NCI-H526 (cell line): ENCODE measurements at places on chromosomes 4 and X.
A peak's percentile ranks its signal among the peaks of the same experiment; 100 is the strongest.

GRCh38 chr4:79598801-79599200, 190.8 kb upstream of the GK2 start:
- DNase-seq, result no peak

- no peak for DNase-seq
These were observed 101.2 kb downstream of the ZNF674 start for GRCh38 chrX:46444011-46444410.

DNA sequence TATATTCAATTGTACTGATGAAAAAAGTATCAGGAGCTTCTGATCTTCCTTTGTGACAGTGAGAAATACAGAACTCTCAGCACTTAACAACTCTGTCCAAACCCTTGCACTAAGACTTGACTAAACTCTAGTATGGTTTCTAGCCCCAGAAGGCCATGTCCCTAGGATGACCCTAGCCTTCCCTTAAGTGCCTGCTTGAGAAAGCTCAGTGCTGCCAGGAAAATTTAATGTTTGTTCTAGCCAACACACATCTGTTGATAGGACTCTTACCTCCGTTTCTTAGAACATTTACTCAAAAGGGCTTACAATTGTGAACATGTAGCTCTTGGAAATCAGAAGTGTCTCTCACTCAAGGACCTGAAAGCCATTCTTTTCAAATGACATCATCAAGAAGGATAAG, 1055.2 kb upstream of the FTHL17 start:
- DNase-seq, result no peak

GRCh38 chr4:163139048-163139447, 27.6 kb downstream of the NAF1 start:
- DNase-seq, result no peak

DNA sequence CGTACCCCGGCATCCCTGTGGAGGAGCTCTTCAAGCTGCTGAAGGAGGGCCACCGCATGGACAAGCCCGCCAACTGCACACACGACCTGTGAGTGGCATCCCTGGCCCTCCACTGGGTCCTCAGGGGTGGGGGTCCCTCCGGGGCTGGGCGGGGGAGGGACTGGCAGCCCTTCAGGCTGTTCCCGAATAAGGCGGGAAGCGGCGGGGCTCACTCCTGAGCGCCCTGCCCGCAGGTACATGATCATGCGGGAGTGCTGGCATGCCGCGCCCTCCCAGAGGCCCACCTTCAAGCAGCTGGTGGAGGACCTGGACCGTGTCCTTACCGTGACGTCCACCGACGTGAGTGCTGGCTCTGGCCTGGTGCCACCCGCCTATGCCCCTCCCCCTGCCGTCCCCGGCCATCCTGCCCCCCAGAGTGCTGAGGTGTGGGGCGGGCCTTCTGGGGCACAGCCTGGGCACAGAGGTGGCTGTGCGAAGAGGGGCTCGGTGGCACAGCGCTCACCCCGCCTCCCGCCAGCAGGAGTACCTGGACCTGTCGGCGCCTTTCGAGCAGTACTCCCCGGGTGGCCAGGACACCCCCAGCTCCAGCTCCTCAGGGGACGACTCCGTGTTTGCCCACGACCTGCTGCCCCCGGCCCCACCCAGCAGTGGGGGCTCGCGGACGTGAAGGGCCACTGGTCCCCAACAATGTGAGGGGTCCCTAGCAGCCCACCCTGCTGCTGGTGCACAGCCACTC, 13.7 kb downstream of the FGFR3 start:
- no peak for DNase-seq

GRCh38 chrX:45083314-45083713, 117.4 kb downstream of the DIPK2B start:
- no peak for DNase-seq

DNA sequence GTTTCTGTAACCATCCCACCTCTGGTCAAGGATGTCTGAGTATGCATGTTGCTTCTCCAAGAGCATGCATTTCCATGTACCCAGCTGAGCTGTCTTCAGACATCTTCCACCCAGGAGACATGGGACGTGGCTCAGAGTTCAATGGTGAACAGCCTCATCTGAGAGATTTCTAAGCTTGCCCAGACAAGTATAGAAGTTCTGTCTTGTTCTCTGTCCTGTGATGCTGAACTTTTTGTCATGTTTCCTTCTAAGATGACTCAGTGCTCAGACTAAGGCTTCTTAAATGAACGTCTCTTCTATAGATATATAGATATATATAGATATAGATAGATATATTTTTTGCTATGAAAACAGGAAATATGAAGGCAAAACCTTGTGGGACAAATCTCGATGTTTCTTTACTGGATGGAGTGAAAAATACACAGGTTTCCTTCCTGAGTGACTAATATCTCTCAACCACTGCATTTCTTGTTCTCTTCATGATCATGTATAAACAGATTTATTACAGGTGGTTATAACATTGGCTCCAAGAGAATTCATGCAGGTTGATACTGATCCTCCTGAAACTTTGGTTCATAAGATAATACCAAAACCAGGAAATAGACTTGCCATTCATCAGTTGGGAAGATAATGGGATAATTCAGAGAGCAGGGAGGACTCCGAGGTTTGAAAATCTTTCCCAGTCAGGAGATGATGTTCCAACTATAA, 168.2 kb downstream of the ZNF518B start:
- no peak for DNase-seq

- DNase-seq, result no peak
These were observed 132.4 kb downstream of the ENOX2 start for GRCh38 chrX:130770615-130771014.

GRCh38 chrX:150845091-150845490, 53.4 kb downstream of the CD99L2 start:
- DNase-seq, result no peak

DNA sequence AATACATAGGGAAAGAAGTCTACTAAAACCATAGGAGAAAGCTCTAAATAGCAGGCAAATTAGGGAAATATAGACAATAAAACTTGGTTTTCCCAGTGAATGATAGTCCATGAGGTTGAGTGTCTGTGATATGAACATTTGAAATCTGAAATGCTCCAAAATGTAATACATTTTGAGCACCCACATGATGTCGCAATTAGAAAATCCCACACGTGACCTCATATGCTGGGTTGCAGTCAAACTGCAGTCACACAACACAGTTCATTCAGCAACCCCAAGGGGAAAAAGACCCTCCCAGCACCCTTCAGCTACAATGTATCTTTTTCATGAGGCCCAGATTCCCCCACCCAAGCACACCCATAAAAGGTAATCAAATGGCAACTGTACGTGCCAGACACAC, 155.6 kb downstream of the BTC start:
- DNase-seq, result no peak

DNA sequence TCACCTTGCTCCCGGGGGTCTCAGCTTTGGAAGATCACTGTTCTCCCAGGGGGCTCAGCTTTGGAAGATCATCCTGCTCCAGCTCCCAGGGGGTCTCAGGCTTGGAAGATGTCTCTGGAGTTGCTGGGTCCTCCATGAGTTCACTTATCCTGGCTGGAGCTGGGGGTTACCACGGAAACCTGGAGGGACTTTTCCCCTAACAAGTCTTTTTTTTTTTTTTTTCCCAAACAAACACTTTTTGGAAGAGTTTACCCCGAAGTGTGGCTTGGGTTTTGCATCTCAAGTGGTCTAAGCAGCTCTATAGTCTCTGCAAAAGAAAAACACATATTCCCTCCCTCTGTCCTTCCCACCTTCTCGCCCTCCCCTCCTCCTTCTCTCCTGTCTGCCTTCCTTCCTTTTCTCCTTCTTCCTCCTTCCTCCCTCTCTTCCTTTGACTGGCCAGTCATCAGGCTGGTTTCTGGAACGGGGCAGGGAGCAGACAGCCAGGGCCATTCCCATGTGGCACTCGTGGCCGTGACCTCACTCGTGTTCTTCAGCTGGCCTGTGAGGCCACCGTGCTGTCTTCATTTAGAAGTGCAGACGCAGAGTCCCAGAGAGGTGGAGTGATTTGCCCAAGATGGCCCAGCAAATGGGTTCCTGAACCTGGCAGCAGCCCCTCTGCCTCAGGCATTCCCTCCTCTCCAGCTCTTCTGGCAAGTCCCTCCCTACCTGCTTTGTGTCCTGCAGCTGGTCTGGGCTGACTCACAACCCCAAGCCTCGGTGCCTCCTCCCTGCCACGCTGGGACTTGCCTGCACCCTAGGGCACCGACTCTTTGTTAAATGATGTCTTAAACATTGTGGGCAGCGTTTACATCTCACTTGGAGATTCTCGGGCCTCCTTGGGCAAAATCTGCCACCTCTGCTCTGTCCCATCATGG, 25.9 kb upstream of the HMX1 start:
- no peak for DNase-seq

GRCh38 chr4:61772126-61772525, 572.0 kb downstream of the ADGRL3 start:
- no peak for DNase-seq

DNA sequence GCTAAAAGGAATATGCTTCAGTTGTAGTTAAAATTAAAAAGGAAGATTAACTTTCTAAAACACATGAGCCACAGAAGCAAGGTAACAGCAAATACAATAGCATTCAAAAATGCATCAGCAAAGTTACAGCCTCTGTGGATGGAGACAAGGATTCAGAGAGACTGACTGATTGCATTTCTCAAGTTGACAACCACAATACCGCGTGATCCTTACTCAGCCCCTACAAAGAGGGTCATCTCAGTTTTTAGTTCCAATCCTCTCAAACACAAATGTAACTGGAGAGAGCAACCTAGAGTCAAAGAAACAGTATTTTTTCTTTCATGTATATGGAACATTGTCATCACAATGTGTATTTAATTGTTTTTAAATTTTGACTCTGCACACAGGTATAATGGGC, 14.2 kb upstream of the C1QTNF7 start:
- DNase-seq, result no peak

DNA sequence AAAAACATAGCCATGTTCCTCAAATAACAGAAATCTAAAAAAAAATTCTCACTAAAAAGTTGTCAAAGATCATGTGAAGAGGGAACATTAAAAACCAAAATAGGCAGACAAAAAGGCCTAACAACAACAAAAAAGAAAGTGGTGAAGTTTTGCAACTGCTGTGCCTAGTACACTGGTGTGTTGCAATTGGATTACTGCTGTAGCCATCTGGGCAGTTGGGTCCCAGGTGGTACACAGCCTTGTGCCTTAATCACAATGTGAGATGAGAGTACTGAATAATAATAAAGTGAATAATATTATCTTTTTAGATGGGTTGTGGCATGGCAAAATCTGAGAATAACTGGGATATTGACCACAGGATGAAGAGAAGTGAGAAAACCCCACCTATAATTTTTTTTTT, 12.0 kb downstream of the C4orf54 start:
- DNase-seq, result no peak

GRCh38 chrX:1097328-1097727, 115.1 kb downstream of the CRLF2 start:
- no peak for DNase-seq

DNA sequence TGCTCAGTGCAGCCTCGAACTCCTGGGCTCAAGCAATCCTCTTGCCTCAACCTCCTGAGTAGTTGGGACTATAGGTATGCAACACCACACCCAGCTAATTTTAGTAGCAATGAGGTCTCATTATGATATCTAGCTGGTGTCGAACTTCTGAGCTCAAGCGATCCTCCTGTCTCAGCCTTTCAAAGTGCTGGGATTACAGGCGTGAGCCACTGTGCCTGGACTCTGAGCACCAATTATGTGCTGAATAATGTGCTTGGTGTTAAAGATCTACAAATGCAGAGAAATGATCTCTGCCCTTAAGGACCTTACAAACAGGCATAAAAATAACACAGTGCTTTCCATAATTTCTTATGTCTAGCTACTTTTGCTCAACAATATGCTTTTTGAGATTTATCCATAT, 129.0 kb upstream of the CBR4 start:
- DNase-seq, result no peak

DNA sequence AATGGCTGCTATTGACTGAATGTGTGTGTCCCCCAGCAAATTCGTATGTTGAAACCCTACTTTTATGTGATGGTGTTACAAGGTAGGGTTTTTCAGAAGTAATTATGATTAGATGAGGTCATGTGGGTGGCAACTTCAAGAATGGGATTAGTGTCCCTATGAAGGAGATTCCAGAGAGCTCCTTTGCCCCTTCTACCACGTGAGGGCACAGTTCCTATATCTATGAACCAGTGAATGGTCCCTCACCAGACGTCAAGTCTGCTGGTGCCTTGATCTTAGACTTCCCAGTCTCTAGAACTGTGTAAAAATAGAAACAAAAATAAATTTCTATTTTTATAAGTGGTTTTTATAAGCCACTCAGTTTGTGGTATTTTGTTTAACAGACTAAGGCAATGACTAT, 1137.6 kb upstream of the IGFBP7 start:
- DNase-seq, result peak; percentile 13

DNA sequence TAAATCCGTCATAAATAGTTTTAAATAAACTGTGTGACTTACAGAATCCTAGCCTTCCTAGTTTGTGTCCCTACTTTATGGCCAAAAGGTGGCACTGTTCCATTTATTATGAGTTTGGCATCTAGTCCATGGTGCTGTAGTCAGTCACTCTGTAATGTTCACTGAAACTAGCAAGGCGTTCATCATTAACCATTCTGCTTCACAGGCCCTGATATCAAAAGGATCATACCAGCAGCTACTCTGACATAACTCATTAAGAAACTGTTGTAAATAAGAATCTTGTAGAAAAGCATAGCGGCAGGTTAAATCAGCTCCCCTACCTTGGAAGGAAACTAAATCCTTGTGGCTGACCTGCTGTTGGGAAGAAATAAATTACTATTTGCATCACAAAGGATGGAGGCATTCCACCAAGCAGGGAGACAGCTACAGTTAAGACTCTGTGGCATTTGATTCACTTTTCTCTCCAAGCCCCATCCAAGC, 919.6 kb upstream of the DIAPH2 start:
- peak; percentile 28 for DNase-seq

DNA sequence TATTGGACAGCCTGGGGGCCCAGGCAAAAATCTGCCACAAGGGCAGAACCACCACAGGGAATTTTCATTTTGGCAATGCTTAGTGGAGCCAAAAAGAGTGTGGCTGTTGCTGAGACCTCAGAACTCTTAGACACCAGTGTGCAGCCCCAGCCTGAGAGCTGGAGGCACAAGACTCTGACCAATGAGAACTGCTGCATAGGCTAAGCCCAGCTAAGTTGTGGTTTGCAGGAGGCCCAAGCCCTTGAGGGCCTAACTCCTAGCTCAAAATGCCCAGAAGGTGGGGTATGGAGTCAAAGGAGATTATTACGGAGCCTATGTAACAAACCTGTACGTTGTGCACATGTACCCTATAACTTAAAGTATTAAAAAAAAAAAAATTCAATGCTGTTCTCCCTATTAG, 296.7 kb downstream of the TRAM1L1 start:
- DNase-seq, result no peak

- DNase-seq, result no peak
These were observed 26.6 kb downstream of the NLGN3 start for GRCh38 chrX:71171110-71171801.

GRCh38 chr4:89640620-89641366, 196.2 kb downstream of the SNCA start:
- no peak for DNase-seq
